ENCODE measurements at places on chromosomes 1 and 21. TPM values are rescaled to one million over a fixed set of nuclear protein-coding genes. Genes with fewer than 3 reads are reported as not detected.

CD5L gene
- not detected for total RNA-seq

DNA sequence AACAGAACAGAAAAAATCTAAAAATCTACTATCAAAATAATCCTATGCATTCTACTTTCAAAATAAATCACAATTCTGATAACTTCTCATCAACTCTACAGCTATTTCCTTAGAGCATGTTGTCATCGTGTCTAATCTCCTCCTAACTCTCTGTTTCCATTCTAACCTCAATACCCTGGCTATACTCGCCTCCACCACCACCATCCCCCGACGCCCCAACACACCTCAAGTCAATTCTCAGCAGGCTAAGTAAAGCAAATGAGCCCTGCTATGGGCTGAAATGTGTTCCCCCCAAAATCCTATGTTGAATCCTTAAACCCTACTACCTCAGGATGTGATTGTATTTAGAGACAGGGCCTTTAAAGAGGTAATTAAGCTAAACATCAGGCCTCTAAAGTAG is 34.6 kb downstream of the NRDC start:
- H3K36me3 ChIP-seq, result peaks cover 20% of the 10 kb centered on the region
- peak; percentile 53 for DNase-seq
- no peak overlapping the region for H3K4me3 ChIP-seq
- H3K27ac ChIP-seq, result peak overlapping the region; percentile 1

- H3K36me3 ChIP-seq, result no peaks in the 10 kb centered on the region
- H3K27ac ChIP-seq, result no peak overlapping the region
- H3K4me1 ChIP-seq, result no peaks in the 10 kb centered on the region
- no peak for DNase-seq
These were observed 679.2 kb upstream of the ADAMTS5 start for GRCh38 chr21:27646056-27646455.

- H3K27ac ChIP-seq, result peak overlapping the region; percentile 72
- peak; percentile 60 for DNase-seq
- no peak overlapping the region for H3K4me3 ChIP-seq
- peaks cover 37% of the 10 kb centered on the region for H3K36me3 ChIP-seq
- H3K4me1 ChIP-seq, result peaks cover 25% of the 10 kb centered on the region
- H3K27me3 ChIP-seq, result no peaks in the 10 kb centered on the region
These were observed 32.5 kb downstream of the XKR8 start for GRCh38 chr1:27992276-27992675.

GRCh38 chr1:229582011-229582694 is 23.6 kb upstream of the ABCB10 start:
- no peaks in the 10 kb centered on the region for H3K4me1 ChIP-seq
- DNase-seq, result no peak
- H3K27me3 ChIP-seq, result no peaks in the 10 kb centered on the region
- no peak overlapping the region for H3K27ac ChIP-seq
